Right atrium auricular region (tissue), 2 donors: ENCODE measurements at places on chromosomes 2 and 18. TPM values are rescaled to one million over a fixed set of nuclear protein-coding genes. Genes with fewer than 3 reads are reported as not detected.
A peak's percentile ranks its signal among the peaks of the same experiment; 100 is the strongest.

DNA sequence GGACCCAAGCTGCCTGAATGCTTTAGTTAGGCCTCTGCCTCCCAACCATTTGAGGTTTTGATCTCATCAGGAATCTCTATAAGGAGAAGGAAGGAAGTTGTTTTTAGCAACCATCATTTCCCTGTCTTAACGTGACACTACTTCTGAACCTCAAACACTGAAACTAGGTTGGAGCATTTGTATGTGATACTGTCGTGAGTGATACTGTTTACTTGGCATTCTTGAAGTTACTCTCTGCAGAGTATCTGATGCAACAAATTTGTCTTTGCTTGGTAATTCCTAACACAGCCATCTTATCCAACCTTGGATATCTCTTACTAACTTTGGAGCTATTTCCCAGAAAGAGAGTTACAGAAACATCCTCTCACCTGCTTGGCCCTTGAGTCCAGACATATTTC is 22.1 kb downstream of the TTLL4 start:
- no peak overlapping the region for H3K4me3 ChIP-seq

GRCh38 chr2:41694536-41695049 is 353.2 kb upstream of the PKDCC start:
- no peak for DNase-seq
- H3K4me3 ChIP-seq, result no peak overlapping the region
- H3K27ac ChIP-seq, result no peak overlapping the region
- H3K27me3 ChIP-seq, result no peaks in the 10 kb centered on the region
- no peaks in the 10 kb centered on the region for H3K4me1 ChIP-seq
- no peaks in the 10 kb centered on the region for H3K36me3 ChIP-seq

GRCh38 chr2:211455216-211455841 is 898.9 kb downstream of the CPS1 start:
- no peaks in the 10 kb centered on the region for H3K27me3 ChIP-seq
- no peaks in the 10 kb centered on the region for H3K4me1 ChIP-seq
- no peaks in the 10 kb centered on the region for H3K36me3 ChIP-seq
- no peak overlapping the region for H3K4me3 ChIP-seq

DNA sequence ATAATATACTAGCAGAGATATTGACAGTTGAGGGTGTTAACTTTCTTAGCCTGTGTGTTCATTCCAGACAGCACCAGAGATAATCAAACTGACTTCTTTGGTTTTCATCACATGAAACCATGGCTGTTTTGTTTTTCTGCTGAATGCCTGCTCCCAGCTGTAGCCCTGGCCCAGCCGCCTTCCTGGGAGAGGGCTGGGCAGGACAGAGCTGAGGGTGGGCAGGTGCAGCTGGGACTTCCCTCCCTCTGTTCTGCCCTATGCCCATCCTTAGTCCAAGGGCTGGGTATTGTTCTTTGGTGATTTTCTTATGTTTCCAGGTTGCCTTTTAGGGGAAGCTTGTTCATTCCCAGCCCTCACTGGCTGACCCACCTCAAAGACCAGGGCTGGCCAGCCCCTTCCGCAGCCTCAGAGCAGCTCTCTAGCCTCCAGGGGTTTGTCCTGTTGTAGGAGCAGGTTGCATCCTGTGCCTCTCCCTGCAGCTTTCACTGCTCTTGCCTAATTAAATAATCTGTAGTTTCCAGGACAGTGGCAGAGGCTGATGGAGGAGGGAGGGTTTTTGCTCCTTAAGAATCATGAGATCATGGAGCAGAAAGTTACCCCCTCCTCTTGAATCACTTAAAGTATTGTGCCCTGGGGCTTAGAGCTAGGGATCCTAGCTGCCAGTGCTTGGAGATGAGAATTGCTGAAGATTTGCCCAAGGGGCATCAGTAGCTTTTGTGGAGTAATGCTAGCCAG is 61.4 kb downstream of the MTCL1 start:
- H3K4me1 ChIP-seq, result no peaks in the 10 kb centered on the region
- no peaks in the 10 kb centered on the region for H3K27me3 ChIP-seq
- H3K27ac ChIP-seq, result no peak overlapping the region
- H3K4me3 ChIP-seq, result no peak overlapping the region

SLC16A14 gene
- 2.3 TPM for total RNA-seq

DNA sequence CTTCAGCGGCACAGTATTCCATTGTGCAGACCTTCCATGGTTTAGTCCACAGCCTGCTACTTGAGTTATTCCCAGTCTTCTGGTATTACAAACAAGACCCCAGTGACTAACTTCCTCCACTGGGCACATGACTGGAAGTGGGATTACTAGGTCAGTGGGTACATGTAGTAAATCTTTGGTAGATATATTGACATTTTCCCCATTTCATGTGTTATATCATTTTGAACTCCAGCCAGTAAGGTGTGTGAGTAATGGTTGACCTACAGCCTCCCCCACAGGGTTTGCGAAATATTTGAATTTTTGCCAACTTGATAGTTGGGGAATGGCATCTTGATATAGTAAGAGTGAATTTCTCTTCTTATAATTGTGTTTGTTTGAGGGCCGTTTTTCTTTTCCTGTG is 58.8 kb downstream of the RNF144A start:
- H3K27me3 ChIP-seq, result no peaks in the 10 kb centered on the region
- H3K4me3 ChIP-seq, result no peak overlapping the region
- no peak overlapping the region for H3K27ac ChIP-seq
- H3K4me1 ChIP-seq, result no peaks in the 10 kb centered on the region

DNA sequence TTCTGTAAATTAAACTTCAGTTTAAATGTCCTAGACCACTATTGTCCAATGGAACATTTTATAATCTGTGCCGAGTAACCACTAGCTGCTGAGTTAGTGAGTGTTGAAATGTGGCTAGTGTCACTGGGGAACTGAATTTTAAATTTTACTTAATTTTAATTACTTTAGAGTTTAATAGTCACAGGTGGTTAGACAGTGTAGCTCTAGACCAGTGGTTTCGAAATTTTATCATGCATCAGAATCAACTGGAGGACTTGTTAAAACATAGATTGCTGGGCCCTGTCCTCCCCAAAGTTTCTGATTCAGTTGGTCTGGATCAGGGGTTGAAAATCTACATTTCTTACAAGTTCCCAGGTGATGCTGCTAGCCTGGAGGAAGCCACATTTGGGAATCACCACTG is 110.4 kb downstream of the FMNL2 start:
- DNase-seq, result no peak
- peak overlapping the region; percentile 36 for H3K27ac ChIP-seq
- peaks cover 23% of the 10 kb centered on the region for H3K4me1 ChIP-seq
- no peak overlapping the region for H3K4me3 ChIP-seq
- no peaks in the 10 kb centered on the region for H3K36me3 ChIP-seq
- H3K27me3 ChIP-seq, result no peaks in the 10 kb centered on the region

SRD5A2 gene
- total RNA-seq, result not detected

DNA sequence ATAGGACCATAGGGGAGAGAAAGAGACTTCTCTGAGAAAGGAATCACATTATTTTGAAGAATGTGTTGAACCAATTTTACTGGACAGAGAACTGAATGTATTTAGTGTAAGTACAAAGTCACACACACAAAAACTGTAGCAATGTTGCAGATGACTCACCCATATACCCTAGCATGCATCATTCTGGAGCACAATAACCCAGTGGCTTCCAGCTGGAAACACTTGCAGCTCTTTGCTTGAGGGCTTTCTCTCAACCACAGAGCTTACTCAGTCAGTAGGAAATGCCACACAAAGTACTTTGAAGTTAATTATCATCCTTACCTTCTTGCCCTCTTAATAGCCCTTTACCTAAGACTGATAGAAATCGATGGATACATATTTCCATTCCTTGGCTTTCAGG is 760.0 kb upstream of the FSHR start:
- no peak overlapping the region for H3K27ac ChIP-seq
- H3K27me3 ChIP-seq, result no peaks in the 10 kb centered on the region
- no peaks in the 10 kb centered on the region for H3K36me3 ChIP-seq
- no peaks in the 10 kb centered on the region for H3K4me1 ChIP-seq
- no peak overlapping the region for H3K4me3 ChIP-seq
- DNase-seq, result no peak

GRCh38 chr2:218471982-218472381 is 53.1 kb downstream of the VIL1 start:
- H3K27me3 ChIP-seq, result no peaks in the 10 kb centered on the region
- no peak overlapping the region for H3K27ac ChIP-seq
- H3K4me1 ChIP-seq, result no peaks in the 10 kb centered on the region
- no peak overlapping the region for H3K4me3 ChIP-seq

SIGLEC15 gene
- not detected for total RNA-seq

- no peak overlapping the region for H3K4me3 ChIP-seq
- no peaks in the 10 kb centered on the region for H3K36me3 ChIP-seq
- no peak for DNase-seq
- no peak overlapping the region for H3K27ac ChIP-seq
Observed at GRCh38 chr18:59787998-59788790, 91.0 kb upstream of the CCBE1 start.

DNA sequence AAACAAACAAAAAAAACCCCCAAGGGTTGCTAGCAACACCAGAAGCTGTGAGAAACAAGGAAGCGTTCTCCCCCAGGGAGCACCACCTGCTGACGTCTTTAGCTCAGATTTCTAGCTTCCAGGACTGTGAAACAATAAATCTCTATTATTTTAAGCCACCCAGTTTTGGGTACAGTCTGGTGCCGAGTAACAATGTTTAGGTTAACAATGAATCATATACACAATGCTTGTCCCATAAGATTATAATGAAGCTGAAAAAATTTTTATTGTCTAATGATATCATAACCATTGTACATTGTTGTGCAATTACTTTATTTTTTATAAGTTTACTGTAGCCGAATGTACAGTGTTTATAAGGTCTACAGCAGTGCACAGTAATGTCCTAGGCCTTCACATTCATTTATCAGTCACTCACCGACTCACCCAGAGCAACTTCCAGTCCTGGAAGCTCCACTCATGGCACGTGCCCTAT is 72.1 kb upstream of the CAB39 start:
- no peak overlapping the region for H3K4me3 ChIP-seq
- no peaks in the 10 kb centered on the region for H3K4me1 ChIP-seq
- H3K27me3 ChIP-seq, result no peaks in the 10 kb centered on the region
- no peak overlapping the region for H3K27ac ChIP-seq
- no peaks in the 10 kb centered on the region for H3K36me3 ChIP-seq

DNA sequence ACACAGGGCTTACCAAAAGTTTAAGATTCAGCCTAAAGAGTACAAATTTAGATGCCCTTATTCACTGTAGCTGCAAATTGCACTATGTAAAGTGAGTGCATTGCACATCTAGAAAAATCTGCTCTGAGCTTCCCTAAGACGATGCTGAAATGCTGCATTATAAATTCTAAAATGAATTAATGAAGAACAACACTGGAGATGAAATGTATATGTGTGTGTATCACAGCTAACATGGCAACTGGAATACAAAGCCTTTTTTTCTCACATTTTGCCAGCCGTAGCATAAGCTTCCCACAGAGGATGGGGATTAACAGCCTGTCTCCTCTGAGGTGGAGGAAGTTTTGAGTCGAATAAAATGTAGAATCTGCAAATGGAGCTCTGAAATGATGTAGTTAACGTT is 338.3 kb upstream of the ZEB2 start:
- H3K27me3 ChIP-seq, result no peaks in the 10 kb centered on the region
- H3K27ac ChIP-seq, result no peak overlapping the region
- H3K36me3 ChIP-seq, result no peaks in the 10 kb centered on the region

DNA sequence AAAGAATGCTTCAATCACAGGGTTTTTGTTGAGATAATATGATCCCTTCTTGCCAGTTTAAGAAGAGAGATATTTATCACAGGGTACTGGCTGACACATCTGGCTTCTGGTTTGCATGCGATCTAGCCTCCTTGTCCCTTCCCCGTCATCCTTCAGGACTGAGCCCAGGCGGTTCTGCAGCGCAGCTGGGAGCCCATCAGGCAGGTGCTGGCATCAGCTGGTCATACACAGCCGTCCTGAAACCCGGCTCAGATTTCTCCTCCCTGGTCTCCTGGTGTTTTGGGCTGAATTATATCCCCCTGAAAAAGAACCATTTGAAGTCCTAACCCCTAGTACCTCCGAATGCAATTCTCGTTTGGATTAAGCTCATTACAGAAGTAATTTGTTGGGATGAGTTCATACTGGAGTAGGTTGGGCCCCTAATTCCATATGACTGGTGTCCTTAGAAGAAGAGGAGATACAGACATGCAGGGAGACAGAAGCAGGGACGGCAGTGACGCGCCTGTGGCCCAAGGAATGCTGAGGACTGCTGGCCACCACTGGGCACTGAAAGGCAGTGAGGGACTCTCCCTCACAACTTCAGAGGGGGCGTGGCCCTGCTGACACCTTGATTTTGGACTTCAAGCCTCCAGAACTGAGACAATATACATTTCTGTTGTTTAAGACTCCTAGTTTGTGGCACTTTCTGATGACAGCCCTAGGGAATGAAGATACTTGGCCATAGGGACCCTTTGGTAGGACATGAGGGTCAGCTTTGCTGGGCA is 83.9 kb upstream of the ODC1 start:
- no peaks in the 10 kb centered on the region for H3K27me3 ChIP-seq
- DNase-seq, result no peak
- no peak overlapping the region for H3K4me3 ChIP-seq
- H3K27ac ChIP-seq, result no peak overlapping the region

GRCh38 chr2:189144700-189145211 is 34.8 kb downstream of the COL5A2 start:
- no peak overlapping the region for H3K4me3 ChIP-seq
- no peaks in the 10 kb centered on the region for H3K4me1 ChIP-seq
- H3K27me3 ChIP-seq, result no peaks in the 10 kb centered on the region
- no peak overlapping the region for H3K27ac ChIP-seq
- H3K36me3 ChIP-seq, result no peaks in the 10 kb centered on the region

NXPH2 gene
- 1.3 TPM for total RNA-seq

DNA sequence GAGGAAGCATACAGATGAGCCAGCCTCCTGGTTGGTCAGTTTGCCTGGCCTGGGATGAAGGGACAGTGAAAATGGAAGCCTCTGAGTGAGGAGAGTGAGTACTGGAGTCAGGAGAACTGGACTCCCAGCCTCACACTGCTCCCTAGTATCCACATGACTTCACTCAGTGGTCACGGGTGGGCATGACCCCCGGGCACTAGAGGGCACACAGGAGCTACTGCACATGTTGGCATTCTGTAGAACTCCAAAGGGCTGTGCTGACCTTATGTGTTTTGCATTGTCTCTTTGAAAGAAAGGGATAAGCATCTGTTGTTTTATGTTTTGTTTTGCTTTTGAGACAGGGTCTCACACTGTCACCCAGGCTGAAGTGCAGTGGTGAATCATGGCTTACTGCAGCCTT is 23.7 kb downstream of the NCAPH start:
- peaks cover 3% of the 10 kb centered on the region for H3K4me1 ChIP-seq
- no peak overlapping the region for H3K4me3 ChIP-seq
- H3K27me3 ChIP-seq, result no peaks in the 10 kb centered on the region

GRCh38 chr2:70817284-70817954 is 3.0 kb downstream of the CLEC4F start:
- H3K36me3 ChIP-seq, result no peaks in the 10 kb centered on the region
- DNase-seq, result no peak
- no peaks in the 10 kb centered on the region for H3K4me1 ChIP-seq
- H3K27ac ChIP-seq, result no peak overlapping the region

MFSD6 gene
- total RNA-seq, result 72.7 TPM

GRCh38 chr2:240926516-240927389 is 20.6 kb downstream of the CROCC2 start:
- H3K4me1 ChIP-seq, result no peaks in the 10 kb centered on the region
- H3K27me3 ChIP-seq, result no peaks in the 10 kb centered on the region
- peak; percentile 69 for DNase-seq
- no peaks in the 10 kb centered on the region for H3K36me3 ChIP-seq
- no peak overlapping the region for H3K27ac ChIP-seq

GULP1 gene
- 7.5 TPM for total RNA-seq

DNA sequence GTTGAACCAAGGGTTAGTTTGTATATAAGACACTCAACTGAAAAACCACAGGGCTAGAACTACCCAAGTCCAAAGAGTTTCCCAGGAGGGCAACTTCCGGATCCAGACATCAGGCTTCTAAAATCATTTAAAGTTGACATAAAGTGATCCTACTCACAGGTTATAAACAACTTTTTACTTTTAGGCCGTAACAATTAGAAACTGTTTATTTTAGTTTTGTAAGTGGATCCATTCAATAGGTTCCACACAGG is 454.6 kb downstream of the MEIS1 start:
- no peak overlapping the region for H3K4me3 ChIP-seq
- no peaks in the 10 kb centered on the region for H3K4me1 ChIP-seq
- no peak for DNase-seq
- no peaks in the 10 kb centered on the region for H3K36me3 ChIP-seq
